Stimulated activated CD8-positive, alpha-beta memory T cell treated with anti-CD3 and anti-CD28 coated beads, Interleukin-15, amount 100 ng/mL, for 1 hour (primary cell): ENCODE measurements at places on chromosomes 6 and 20.

DNA sequence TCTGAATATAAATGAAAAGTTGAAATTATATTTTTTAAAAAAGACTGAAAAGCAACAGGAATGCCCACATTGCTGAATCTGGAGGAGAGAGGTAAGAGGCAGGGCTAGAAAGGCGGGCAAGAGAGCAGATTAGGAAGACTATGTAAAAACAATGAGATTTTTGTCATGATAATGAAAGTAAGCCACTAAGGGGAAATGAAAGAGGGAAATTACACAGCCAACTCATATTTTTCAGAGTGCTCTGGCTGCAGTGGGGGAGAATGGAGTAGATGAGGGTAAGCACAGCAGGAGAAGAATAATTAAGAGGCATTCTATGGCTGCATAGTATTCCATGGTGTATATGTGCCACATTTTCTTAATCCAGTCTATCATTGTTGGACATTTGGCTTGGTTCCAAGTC lies 281.9 kb downstream of the PKHD1 start:
- DNase-seq = no peak

GRCh38 chr6:156683821-156684220 lies 93.4 kb upstream of the ARID1B start:
- DNase-seq = no peak

DNA sequence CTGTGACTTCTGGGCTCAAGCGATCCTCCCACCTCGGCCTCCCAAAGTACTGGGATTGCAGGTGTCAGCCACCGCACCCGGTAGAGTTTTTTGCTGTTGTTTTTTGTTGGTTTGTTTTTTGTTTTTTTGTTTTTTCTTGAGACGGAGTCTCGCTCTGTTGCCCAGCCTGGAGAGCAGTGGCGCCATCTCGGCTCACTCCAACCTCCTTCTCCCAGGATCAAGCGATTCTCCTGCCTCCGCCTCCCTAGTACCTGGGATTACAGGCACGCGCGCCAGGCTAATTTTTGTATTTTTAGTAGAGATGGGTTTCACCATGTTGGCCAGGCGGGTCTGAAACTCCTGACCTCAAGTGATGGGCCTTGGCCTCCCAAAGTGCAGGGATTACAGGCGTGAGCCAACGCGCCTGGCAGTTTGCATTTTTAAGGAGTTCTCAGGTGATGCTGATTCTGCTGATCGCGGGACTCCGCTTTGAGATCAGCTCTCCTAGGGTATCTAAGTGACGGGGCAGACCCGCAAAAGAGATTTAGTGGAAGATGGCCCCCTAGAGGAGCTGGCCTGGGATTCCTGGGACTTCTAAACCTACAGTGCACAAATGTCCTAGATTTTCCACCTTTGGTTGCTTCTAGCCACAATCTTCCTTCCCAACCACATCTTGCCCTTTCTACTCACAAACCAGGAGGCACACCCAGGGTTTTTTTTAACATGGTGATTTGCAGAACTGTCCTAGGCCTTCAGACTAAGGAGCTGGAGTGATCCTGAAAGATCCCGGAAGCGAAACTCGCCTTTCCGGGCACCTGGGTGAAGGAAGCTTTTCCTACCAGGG lies 45.2 kb downstream of the DPPA5 start:
- no peak for DNase-seq

DNA sequence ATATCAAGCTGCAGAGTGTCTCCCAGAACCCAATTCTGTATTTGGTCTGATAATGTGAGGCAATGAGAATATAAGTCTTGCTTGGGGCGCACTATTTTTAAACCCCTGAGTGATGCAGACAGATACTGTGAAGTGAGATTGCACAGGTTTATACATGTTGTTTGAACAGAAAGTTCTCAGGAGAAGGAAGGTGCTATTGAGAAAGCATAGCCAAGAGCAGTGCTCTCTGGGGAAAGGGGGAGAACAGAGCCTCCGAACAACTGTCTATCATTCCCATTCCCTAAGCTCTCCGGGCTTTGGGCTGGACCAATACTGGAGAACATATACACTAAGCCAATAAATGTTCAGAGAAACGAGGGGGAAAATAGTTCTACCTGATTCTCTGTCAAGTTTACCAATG lies 75.8 kb downstream of the PERP start:
- no peak for DNase-seq

DNA sequence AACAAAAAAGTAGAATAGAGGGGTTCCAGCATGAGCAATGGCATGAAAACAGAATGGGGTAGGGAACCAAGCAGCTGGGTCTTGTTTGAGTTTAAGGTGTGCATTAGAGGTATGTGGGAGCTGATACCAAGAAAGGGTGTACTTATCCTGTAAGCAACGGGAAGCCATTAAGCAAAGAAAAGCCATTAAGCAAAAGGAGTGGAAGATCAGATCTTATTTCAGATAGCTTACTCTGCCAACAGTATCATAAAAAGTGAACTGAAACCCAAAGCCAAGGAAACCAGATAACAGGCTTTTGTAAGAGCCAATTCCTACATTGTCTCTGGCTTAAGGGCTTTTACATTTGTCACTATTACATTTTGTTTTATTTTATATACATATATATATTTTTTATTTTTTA lies 21.3 kb upstream of the BEND6 start:
- no peak for DNase-seq

DNA sequence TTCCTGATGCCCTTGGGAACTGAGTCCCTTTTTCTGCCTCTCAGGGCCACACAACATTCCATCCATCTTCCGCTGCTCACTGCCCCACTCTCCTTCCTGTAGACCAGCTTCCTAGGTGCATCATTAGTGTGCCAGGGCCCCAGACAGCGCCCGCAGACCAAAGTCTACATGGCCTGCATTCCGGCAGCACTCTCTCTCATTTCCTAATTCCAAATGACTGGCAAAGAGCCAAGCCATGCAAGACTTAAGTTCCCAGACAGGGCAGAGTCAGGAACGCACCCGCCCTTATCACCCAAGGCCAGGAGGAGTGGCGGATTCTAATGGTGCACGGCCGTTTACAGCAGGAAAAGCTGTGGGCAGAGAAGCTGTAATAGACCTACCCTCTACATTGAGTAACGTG lies 159.8 kb upstream of the ARID1B start:
- no peak for DNase-seq

DNA sequence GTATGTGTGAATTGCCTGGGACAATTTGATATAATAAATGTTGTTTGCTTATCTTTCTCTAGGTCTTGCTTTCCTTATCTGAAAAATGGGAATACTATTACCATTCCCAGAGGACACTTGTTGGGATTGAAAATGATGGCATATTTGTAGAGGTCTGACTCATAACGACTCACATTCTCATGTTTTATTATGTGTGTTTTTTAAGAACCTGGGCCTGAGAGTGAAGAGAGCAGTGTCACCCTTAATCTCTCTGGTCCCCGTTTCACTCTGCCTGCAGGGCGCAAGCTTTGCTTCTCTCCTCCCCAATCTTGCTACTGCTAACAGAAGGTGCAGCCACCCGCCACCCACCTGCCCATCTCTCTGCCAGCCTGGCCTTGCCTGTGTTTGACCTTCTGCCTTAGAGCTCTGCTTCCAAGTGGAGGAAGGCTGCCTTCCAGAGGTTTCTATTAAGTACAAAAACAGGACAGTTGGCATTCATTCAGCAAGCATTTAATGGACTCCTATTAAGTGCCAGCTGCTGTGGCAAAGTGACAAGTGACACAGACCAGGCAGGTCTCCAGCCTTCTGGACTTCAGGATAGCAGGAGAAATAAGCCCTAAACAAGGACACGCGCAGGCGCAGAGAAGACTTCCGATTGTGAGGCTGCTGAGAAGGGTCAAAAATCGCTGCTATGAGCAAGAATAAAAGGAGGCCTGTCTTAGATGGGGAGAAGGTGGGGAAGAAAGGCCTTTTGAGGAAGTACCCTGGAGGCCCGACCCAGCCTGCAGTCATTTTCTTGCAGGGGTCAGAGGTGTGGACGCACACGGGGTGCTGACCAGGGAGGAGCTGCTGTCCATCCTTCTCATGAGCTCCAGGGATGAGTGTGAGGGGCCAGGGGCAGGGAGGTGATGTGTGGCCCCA lies 112.5 kb downstream of the JPH2 start:
- DNase-seq = no peak

- DNase-seq = no peak
Observed at GRCh38 chr6:159086033-159086618, 41.3 kb upstream of the TAGAP start.
